ENCODE measurements at places on chromosomes 5 and 9.

- no peak overlapping the region for H3K4me3 ChIP-seq
- H3K36me3 ChIP-seq, result no peaks in the 10 kb centered on the region
- DNase-seq, result no peak
- H3K27ac ChIP-seq, result no peak overlapping the region
- no peaks in the 10 kb centered on the region for H3K4me1 ChIP-seq
These were observed 222.9 kb upstream of the ANKRD55 start for GRCh38 chr5:56456002-56456401.

DNA sequence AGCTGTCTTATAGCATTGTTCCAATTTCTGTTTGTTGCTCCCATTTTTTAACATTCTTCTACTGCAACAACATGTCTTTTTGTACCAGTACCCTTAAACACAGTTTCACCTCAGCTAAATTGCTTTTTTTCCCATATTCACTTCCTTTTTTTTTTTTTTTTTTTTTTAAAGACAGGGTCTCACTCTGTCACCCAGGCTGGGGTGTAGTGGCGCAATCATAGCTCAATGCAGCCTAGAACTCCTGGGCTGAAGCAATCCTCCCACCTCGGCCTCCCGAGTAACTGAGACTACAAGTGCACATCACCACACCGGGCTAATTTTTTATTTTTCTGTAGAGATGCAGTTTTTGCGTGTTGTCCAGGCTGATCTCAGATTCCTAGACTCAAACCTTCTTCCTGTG, 161.3 kb downstream of the NIPBL start:
- no peak overlapping the region for H3K27ac ChIP-seq
- no peaks in the 10 kb centered on the region for H3K4me1 ChIP-seq
- H3K4me3 ChIP-seq, result no peak overlapping the region
- no peaks in the 10 kb centered on the region for H3K27me3 ChIP-seq
- peaks cover 10% of the 10 kb centered on the region for H3K36me3 ChIP-seq

- H3K27me3 ChIP-seq, result no peaks in the 10 kb centered on the region
- DNase-seq, result no peak
- H3K36me3 ChIP-seq, result no peaks in the 10 kb centered on the region
- H3K4me1 ChIP-seq, result peaks cover 70% of the 10 kb centered on the region
These were observed 54.4 kb downstream of the KCNN2 start for GRCh38 chr5:114416254-114416653.

- no peak for DNase-seq
- H3K4me3 ChIP-seq, result no peak overlapping the region
- H3K36me3 ChIP-seq, result no peaks in the 10 kb centered on the region
- H3K4me1 ChIP-seq, result peaks cover 21% of the 10 kb centered on the region
- no peak overlapping the region for H3K27ac ChIP-seq
These were observed 3.8 kb upstream of the DMRT3 start for GRCh38 chr9:972501-973294.

DNA sequence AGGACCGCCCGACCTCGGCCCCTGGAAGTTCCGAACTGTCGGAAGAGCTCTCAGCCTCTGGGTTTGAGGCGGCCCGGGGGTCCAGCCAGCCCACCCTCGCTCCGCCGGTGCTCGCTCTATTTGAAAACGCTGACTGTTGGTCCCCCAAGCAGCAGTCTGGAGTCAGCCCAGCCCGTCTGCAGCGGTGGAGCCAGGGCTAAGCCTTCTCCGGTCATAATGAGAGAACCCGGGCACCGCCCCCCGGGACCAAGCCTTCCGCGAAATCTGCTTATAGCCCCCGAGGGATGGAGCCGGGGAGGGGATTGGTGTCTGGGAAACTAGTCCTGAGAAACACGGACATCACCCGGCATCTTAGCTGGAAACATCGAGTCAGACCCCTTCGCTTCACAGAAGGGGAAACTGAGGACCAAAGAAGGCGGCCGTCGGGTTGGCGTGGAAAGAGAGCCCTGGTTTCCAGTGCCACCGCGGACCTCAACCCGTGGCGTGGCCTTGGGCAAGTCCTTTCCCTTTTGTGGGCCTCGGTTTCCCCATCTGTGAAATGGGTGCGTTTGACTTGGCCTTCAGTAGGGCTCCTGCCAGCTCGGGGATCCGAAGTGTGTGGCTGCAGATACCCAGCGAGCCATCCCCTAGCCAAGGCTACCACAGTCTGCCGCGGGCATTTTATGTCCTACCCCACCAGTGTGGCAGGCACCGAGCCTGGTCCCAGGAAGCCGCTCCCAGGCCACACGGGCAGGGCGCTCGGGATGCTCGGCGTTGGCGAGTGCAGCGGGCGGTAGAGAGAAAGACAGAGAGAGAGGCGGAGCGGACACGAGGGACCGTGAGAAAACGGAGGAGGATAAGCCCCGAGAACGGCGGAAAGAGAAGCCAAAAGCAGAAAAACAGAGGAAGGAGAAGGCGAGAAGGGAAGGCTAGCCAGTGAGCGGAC, 857 bp downstream of the ADAM19 start:
- H3K27ac ChIP-seq, result peak overlapping the region; percentile 45
- H3K27me3 ChIP-seq, result no peaks in the 10 kb centered on the region
- H3K36me3 ChIP-seq, result no peaks in the 10 kb centered on the region

DNA sequence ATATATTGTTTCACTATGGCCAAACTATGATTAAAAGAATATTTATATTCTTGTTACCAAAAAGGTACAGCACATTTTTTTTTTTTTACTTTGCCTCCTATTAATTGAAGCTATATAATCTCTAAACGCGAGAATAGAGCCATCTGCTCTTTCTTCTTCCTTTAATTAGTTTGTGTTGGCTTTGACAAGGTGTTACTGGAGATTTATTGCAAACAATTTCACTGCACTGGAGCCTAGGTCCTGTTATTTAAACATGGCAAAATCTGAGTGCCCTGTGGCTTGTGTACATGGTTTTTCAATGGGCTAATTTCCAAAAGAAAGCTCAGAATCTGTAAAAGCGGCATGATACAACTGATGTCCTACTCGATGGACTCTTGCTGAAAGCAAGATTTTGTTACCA, 40.8 kb upstream of the GABRG2 start:
- no peaks in the 10 kb centered on the region for H3K27me3 ChIP-seq
- H3K4me3 ChIP-seq, result no peak overlapping the region
- H3K4me1 ChIP-seq, result no peaks in the 10 kb centered on the region

DNA sequence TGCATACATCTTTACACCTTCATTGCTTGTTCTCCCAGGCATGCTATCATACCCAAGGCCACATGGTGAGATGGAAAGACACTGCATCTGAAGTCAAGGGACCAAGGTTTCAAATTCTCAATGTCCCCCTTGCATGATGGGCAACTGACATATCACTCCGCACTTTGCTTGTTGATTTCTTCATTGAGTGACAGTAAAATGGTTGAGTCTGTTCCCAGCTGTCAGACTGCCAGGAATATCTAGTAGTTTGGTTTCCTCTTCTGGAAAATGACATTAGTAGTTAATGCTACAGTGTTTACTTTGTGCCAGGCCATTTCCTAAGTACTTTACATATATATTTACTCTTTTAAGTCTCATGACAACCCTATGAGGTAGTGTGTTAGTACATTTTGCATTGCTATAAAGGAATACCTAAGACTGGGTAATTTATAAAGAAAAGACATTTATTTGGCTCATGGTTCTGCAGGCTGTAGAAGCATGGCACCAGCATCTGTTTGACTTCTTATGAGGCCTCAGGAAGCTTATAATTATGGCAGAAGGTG, 114.4 kb downstream of the PCSK1 start:
- H3K27me3 ChIP-seq, result no peaks in the 10 kb centered on the region
- H3K27ac ChIP-seq, result no peak overlapping the region
- no peak for DNase-seq
- H3K4me3 ChIP-seq, result no peak overlapping the region
- H3K4me1 ChIP-seq, result peaks cover 4% of the 10 kb centered on the region

GRCh38 chr9:73153793-73154227, 2.1 kb downstream of the ANXA1 start:
- no peak overlapping the region for H3K4me3 ChIP-seq
- no peaks in the 10 kb centered on the region for H3K27me3 ChIP-seq
- no peaks in the 10 kb centered on the region for H3K4me1 ChIP-seq
- no peak for DNase-seq

DNA sequence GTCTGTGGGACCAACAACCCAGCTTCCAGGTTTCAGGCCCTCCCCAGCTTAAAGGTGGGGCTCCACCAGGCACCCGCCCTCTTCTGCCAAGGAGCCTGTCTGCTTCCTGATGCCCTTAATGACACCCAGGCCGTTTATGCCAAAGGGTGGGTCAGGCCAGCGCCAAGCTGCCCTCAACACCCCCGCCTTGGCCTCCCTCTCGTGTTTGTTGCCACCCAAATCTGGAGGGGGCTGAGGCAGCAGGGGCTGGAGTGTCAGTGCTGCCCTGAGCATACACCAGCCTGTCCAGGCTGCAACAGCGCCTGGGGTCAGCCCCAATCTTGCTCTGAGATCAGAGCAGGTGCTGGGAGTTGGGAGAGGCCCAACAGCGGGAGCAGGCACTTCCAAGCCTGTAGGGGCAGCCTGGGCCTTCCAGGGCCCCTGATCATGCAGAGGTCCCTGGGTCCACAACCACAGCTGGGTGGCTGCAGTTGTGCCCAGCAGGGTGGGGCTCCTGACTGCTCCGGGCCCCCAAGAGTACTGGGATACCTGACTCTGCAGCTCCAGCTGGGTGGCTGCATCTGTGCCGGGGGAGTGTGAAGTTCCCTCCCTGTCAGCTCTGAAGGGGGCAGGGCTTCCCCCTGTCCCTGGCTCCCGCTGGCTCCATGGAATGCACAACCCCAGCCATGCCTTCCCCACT, 34.5 kb upstream of the TYRP1 start:
- H3K27me3 ChIP-seq, result no peaks in the 10 kb centered on the region
- no peak for DNase-seq
- no peak overlapping the region for H3K27ac ChIP-seq
- no peaks in the 10 kb centered on the region for H3K36me3 ChIP-seq

DNA sequence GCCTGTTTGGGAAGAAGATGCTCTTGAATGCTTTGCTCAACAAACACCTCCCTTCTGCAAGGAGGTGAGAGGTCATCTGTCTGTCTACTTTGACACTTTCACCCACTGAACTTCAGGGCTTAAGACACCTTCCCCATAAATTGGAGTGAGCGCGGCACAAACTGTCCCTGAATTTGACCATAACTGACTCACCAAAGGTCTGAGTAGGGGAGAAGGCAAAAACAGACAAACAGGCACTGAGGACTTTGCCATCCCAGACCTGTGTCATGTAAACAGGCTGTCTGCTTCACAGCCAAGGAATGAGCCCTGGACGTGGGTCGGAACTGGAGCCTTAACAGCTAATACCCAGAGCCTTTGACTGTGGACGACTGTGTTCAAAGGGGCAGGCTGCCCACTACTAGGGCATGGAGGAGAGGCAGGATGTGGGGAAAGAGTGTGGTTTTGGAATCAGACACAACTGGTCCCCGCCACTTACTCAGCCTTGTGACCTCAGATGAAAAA, 320.9 kb upstream of the KLF4 start:
- H3K27me3 ChIP-seq, result no peaks in the 10 kb centered on the region
- DNase-seq, result no peak
- no peak overlapping the region for H3K4me3 ChIP-seq
- no peak overlapping the region for H3K27ac ChIP-seq
- H3K4me1 ChIP-seq, result no peaks in the 10 kb centered on the region

- no peak overlapping the region for H3K4me3 ChIP-seq
- H3K4me1 ChIP-seq, result no peaks in the 10 kb centered on the region
- peaks cover 2% of the 10 kb centered on the region for H3K36me3 ChIP-seq
- H3K27ac ChIP-seq, result no peak overlapping the region
These were observed 54.0 kb downstream of the CTNNA1 start for GRCh38 chr5:138807182-138807581.

GRCh38 chr9:90882991-90883600, 81.5 kb downstream of the SYK start:
- H3K36me3 ChIP-seq, result no peaks in the 10 kb centered on the region
- H3K27ac ChIP-seq, result no peak overlapping the region
- no peak for DNase-seq
